ENCODE measurements at places on chromosomes 7 and 10. TPM values are rescaled to one million over a fixed set of nuclear protein-coding genes. Genes with fewer than 3 reads are reported as not detected.

The KCNH2 gene
- 0.99 TPM for total RNA-seq

DNA sequence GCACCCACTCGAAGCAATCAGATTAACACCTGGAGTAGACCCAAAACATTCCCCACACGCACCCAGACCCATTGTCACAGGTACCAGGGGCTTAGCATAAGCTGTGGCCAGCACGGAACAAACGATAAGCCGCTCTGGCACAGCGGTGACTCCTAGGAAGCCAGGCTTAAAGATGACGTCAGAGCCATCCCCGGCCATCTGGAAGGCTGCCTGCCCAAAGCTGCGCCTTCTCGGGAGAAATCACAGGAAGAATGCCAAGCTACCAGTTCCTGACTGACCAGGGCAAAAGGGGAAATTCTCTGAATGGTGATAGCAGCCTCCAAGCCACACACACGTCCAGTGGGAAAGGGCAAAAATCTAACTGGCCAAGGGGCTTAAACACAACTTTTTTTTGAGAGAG, 13.0 kb upstream of the WIPI2 start:
- no peak for DNase-seq

GRCh38 chr10:71531485-71532446, 135.0 kb downstream of the CDH23 start:
- DNase-seq: no peak

GRCh38 chr7:1811850-1812508, 141.9 kb downstream of the ELFN1 start:
- no peak for DNase-seq
